ENCODE measurements at places on chromosomes 12 and 14. TPM values are rescaled to one million over a fixed set of nuclear protein-coding genes. Genes with fewer than 3 reads are reported as not detected.

Gene WNT1
- not detected for polyA plus RNA-seq

DNA sequence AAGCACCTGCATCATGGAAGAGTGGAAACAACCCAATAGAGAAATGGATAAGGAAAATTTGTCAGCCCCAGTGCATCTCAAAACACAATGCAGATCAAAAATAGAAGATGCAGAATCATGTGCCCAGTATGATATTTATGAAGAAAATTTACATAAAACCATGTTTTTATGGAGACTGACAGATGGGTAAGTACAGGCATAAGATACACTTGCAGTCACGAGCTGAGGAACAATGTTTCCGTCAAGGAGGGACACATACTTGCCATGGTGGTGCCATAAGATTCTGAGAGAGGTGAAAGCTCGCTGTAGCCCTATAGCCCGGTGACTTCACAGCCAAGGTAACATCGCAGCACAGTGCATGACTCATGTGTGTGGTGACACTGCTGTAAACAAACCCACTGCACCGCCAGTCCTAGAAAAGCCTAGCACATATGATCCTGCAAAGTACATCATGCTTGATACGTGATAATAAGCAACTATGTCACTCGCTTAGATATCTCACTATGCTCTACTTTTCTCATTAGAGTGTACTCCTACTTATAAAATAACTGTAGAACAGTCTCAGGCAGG lies 112.6 kb downstream of the RIMBP2 start:
- no peak for DNase-seq

Gene RFX4
- polyA plus RNA-seq = not detected

Gene C12orf50
- polyA plus RNA-seq = not detected

Gene CCDC177
- not detected for polyA plus RNA-seq

GRCh38 chr14:60175255-60175902 lies 10.2 kb upstream of the DHRS7 start:
- no peak for DNase-seq

- DNase-seq = peak; percentile 67
Observed at GRCh38 chr12:15688202-15688736, 100.9 kb downstream of the EPS8 start.

DNA sequence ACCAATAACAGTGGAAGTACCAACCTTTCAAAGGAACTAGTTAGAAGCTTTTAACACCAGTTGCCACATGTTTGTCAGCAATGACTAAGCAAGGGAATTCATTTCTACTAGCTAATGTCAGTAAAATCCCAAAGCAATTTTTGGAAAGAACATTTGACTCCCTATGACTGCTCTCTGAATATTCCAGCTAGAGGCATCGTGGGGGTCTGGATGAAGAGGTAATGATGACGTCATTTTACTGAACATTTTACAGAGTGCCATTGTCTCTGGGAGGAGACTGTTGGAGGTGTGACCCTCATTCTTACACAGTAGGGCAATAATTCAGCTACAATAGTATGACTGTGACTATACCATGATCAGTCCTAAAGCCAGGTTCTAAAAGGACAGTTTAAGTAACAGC lies 204.8 kb downstream of the ITPR2 start:
- no peak for DNase-seq

DNA sequence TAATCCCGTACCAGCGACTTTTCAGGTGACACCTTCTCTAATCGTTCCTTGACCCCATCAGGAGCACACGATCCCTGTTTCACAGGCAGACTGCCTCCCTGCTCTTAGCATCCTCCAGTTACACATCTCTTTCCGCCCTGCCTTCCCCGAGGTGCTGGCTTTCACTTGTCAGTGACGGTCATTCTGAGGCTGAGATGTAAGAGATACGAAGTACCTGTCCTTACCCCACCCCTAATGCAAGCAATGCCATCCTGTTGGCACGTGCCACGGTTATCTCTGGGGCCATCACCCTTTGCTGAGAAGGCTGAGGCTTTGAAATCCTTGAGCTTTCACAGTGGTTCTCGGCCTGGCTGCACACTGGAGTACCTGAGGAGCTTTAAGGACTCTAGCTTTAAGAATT lies 24.4 kb downstream of the B4GALNT3 start:
- no peak for DNase-seq

- no peak for DNase-seq
Observed at GRCh38 chr14:68468437-68469207, 324.2 kb downstream of the ZFP36L1 start.

DNA sequence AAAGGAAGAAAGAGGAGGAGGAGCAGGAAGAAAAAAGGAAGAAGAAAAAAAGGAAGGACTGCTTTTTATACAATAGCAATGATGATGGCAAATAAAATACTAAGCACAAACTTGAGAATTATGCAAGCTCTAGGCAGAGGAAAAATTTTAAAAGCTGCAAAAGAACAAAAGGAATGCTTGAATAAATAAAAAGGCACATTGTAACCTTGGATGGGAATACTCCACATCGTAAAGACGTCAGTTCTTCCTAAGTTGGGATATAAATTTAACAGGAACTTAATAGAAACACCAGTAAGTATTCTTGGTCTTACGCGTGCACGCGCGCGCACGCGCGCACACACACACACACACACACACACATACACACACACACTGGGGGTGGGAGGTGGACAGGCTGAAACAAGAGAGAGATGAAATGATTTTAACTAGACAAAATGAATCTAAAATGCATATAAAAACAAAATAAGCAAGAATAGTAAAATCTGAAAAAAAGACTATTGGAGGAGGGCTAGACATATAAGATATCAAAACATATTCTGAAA lies 43.0 kb downstream of the SERPINA3 start:
- DNase-seq = no peak

Gene COCH
- polyA plus RNA-seq = 1.1 TPM

DNA sequence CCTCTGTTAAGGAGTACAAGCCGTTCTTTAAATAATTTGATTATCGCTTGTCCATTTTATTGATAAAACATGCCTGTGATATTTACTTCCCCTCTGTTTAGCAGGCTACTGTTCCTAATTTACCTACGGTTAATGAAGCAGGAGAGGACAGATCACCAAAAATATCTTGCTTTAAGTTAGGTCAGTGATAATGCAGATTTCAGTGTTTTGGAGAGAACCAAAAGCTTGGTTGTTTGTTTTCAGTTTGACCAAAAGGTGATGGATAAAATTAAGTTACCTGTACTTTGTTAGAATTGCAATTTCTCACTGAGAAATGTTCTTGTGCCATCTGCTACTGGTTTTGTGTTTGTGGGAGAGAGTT lies 958 bp downstream of the SPATS2 start:
- no peak for DNase-seq

DNA sequence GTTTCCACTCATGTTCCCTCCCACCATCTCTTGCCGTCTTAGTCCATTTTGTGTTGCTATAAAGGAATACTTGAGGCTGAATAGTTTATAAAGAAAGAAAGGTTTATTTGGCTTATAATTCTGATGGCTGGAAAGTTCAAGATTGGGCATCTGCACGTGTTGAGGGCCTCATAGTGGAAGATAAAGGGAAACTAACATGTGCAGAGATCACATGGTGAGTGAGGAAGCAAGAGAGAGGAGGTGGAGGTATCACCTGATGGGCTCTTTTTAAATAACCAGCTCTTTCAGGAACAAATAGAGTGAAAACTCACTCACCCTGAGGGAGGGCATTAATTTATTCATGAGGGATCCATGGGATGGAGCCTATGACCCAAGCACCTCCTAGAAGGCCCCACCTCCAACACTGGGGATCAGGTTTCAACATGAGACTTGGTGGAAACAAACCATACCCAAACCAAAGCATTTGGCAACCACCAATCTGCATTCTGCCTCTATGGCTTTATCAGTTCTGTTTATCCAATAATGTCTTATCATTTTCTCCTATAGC lies 29.5 kb downstream of the MYO1H start:
- no peak for DNase-seq

DNA sequence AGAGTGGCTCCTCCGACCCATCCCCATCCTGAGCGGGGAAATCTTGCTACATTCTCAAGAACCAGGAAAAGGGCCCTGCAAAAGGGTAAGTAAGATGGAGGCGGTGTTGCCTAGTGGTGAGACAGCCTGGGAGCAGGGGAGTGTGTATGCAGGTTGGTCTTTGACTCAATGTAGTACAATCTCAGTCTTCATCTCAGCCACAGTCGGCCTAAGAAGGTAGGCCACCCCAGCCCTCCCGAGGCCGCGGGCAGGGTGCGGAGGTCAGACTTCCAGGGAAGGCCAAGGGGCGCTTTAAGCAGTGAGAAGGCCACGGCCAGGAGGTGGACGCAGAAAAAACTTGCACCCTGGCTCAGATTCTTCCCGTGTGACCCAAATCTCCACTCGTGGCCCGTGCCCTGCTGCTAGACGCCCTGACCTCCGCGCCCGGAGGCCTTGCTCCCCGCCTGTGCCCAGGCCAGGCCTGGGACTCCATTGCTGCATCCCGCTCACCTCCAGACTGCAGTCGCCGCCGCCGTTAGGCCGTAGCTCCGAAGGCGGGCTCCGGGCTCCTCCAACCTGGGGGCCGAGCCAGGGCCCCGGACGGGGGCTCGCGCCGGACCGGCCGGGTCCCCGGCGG lies 435 bp downstream of the FOXM1 start:
- no peak for DNase-seq

Gene AQP2
- 3.7 TPM for polyA plus RNA-seq

DNA sequence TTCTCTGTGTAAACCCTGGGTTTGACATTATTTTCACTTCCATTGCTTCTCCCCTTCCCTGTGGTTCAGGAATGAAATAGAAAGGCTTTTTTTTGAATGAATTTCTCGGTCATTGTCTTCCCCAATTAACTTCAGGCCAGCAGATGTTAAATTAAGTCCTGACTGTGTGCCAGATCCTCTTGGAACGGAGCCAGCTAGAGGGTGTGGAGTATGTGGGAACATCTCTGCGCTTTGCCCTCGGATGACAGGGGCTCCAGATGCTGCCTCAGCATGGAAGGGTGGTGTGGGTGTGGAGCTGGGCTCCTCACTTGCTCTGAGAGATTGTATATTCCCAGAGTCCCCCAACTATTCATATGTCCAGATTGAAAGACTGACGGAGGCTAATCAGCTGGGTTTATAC lies 13.1 kb downstream of the KRT85 start:
- DNase-seq = no peak

DNA sequence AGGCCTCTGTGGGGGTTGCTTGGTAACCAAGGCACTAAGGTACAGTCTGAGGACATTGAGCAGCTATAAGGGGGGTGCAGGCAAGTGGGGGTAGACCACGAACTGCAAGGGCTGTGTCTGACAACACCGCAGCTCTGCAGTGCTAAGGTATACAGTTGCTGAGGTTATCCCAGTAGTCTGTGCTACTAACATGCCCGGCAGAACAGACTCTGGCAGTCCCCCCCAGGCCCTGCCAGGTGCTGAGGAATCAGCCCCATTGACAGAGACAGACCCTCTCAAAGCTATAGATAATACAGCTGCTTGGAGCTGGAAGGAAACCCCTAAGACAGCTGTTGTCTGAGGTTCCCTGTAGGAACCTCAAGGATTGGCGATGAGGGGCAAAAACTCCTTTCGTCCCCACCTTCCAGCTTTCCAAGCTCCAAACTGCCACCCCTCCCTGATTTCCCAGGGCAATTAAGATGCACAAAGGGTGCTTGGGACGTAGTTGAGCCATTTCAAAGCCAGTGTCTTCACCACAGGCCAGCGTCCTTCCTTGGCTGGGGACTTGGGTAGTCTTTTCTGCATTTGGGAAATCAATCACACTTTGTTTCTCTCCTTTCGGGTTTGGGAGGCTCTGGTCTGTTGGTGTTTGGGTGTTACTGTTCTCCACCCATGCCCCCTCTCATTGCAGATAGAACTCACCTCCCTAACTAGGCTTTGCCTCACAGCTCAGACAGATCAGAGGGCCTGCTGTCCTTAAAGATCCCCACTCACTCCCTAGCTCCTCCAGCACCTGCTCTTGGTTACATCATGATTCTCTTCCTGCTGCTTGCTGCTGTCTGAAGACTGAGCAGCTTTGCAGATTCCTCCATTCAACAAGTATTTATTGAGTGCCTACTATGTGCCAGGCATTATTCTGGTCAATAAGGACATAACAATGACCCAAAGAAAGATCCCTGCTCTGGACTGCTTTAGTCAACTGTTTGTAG lies 2.0 kb upstream of the MYH7 start:
- no peak for DNase-seq

Gene MIP
- not detected for polyA plus RNA-seq

- no peak for DNase-seq
Observed at GRCh38 chr14:99216191-99216590, 55.8 kb downstream of the BCL11B start.

DNA sequence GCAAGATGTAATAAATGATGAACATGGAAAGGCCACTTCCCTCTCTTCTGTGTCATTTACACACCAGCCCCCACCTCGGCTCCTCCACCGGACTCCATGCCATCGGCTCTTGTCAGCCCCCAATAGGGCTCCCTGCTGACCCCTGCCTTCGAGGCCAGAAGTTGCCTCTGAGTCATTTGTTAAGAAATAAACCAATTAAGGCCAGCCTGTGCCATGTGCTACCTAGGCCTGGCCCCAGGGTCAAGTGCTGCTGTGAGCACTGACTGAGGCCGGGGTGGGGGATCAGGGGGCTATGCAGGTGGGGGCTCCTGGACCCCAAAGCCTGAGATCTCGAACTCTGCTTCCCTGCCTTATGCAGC lies 53.2 kb downstream of the TESC start:
- no peak for DNase-seq

Gene ESRRB
- polyA plus RNA-seq = not detected

Measured in ovary (tissue), 10 donors.